Activated naive CD4-positive, alpha-beta T cell treated with Interleukin-2 at 50 U/mL for 16 hours (primary cell): ENCODE measurements at places on chromosomes 1 and 21.

GRCh38 chr1:65958561-65959350 is 166.1 kb downstream of the PDE4B start:
- no peak for DNase-seq

- no peak for DNase-seq
These were observed 165.2 kb upstream of the SAMSN1 start for GRCh38 chr21:14711287-14711686.

DNA sequence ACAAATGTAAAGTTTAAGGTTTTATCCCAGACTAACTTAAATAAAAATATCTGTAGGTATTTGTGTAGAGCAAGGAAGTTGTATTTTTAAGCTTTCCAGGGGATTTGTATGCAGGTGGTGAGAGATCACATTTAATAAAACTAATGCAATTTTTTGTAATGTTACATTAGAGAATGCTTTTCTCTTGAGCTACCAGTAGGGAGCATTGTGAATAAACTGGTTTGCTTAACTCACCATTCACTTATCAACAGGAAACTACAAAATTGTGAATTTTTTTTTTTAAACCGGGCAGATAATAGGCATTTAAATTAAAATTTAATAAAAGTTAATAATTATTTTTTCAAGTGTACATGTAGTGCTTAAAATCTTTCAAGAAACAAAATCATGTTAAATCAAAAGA is 78.6 kb downstream of the IVNS1ABP start:
- DNase-seq = no peak

- no peak for DNase-seq
These were observed 29.8 kb downstream of the SLC2A1 start for GRCh38 chr1:42928859-42929258.
